ENCODE measurements at places on chromosomes 1 and 21. TPM values are rescaled to one million over a fixed set of nuclear protein-coding genes. Genes with fewer than 3 reads are reported as not detected.

The KRTAP24-1 gene
- not detected for total RNA-seq

The ESRRG gene
- total RNA-seq, result 29.5 TPM

- no peak for DNase-seq
Observed at GRCh38 chr1:62407398-62408009, 29.3 kb upstream of the USP1 start.

DNA sequence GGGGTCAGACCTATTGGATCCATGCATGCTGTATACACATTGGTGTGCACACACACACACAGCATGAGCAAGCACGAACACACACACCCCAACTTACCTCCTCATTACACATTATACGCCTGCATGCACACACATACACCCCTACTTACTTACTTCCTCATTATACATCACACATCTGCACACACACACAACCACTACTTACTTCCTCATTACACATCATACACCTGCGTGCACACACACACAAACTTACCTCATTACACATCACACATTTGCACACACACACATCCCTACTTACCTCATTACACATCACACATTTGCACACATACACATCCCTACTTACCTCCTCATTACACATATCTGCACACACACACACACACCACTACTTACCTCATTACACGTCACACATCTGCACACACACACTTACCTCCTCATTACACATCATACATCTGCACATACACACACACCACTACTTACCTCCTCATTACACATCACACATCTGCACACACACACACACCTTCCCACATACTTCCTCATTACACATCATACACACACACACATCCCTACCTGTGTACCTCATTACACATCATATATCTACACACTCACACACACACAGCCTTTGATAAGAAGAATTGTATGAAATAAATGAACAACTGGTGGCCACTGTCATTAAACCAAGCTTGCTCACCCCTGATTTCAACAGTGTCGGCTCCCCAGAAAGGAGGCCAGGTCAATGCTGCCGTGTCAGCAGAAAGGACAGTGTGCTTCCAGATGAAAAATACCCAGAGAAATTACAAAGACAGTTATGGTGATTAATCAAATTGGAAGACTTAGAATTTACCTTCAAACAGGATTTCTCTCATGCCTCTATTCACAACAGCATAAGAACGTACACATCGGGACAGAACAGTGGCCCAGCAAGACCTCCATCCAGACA lies 117.8 kb downstream of the SETD4 start:
- no peak for DNase-seq

DNA sequence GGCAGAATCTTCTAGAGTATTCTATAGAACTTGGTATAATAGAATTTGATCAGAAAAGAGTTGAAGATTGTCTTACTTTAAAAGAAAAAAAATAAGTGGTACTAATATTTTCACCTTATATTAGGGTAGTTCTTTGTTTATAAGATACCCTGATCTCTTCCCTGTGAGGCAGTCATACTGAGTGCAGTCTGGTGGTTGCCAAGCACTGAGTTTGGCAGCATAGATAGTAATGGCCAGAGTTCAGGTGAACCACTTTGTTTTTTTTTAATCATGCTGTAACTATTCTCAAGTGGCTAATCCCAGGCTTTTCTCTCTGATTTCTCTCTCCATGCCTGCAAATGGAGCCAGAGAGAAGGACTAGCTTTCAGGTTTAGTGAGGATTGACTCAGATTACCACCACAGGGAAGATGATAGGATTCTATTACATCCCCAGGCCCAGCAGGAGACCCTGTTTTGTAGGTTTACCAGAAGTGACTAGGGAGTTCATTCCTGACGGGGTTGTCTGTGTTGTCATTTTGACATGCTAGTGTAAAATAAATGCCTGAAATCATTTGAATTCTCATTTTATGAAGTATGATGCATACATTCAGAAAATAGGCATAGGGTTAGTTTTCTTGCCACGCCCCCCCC lies 16.7 kb downstream of the KDM1A start:
- DNase-seq, result no peak

GRCh38 chr1:43452789-43453441 lies 816 bp downstream of the HYI start:
- DNase-seq, result no peak

- DNase-seq, result no peak
Observed at GRCh38 chr1:62271948-62272728, 47.1 kb downstream of the KANK4 start.

The AMY2B gene
- total RNA-seq, result 24.1 TPM

GRCh38 chr1:206955476-206956451 lies 9.5 kb upstream of the PIGR start:
- no peak for DNase-seq

DNA sequence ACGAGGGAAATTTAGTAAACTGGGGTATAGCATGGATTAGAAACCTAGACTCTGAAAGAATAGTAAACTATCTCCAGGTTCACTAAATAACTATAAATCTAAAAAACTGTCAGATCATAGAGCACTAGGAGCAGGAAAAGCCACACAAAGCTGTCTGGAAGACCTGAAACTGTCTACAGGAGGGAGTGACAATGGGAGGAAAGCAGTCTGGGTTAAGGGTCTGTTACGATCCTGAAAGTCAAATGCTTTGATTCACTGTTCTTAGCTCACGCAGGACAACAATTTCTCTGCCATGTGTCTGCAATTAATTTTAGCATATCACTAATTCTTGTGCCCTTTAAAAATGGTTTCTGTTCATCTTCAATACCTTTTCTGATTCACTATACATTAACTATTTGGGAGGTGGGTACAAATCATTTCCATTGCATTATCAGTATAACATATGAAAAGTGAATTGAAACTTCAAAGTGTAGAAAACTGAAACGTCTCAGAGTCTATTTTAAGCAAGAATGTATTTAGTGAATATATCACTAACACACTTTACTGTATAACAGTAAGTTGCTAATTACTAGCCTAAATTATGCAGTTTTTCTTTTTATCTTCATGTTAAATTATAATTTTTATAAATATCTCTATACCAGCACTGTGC lies 18.4 kb downstream of the CEP170 start:
- no peak for DNase-seq

The LAX1 gene
- total RNA-seq, result 0.50 TPM

The HPDL gene
- total RNA-seq, result 0.27 TPM

- no peak for DNase-seq
Observed at GRCh38 chr1:234649432-234650081, 39.6 kb upstream of the IRF2BP2 start.

The EIF2D gene
- 22.9 TPM for total RNA-seq
